ENCODE measurements at places on chromosomes 2 and 18. TPM values are rescaled to one million over a fixed set of nuclear protein-coding genes. Genes with fewer than 3 reads are reported as not detected.

DNA sequence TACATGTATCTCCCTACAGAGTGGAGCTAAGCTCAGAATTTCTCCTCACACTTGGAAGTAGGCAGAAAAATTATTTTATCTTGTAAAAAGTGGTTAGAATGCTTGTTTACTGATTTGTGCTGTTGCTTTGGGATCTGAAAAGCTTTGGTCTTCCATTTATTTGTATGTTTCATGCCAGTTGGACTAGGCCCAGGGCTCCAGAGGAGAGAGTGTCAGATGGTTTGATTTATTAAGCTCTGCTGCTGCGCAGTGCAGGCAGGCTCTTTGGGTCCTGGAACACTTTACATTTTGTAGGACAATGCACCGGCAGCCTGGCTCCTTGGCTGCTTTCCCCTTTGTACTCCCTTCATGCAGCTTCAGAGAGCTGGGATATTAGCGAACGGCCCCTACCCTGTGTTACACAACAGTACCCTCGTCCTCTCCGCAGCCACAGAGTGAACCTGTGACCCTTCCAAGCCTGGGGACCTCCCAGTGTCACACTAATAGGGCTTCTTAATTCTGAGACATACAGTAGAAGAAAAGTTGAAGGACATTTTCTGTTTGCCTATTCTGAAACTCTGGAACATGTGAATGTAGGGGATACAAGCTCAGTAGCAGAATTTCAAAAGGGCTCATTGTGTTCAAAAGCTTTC lies 56.7 kb upstream of the EML6 start:
- DNase-seq = peak; percentile 54

GRCh38 chr2:341017-341542 lies 53.2 kb upstream of the ALKAL2 start:
- DNase-seq = no peak

DNA sequence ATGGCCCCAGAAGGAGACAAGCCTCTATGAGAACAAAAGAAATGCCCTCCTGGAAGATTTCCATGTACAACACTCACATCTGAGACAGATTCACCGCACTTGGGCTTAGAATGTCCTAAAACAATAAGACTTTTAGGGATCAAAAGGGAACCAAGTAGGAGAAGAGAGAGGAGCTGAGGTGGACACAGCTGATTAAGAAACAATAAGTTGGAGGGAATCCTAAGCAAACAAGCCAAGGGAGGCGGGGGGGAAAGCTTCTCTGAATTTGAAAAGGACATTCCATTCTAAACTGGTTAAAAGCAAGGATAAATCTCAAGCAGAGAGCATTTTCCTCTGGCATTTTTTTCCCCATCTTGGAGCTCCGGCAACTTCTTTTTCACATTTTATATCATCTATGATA lies 9.9 kb downstream of the ACVR1 start:
- DNase-seq = no peak

- DNase-seq = no peak
Measured at GRCh38 chr2:233358947-233359346, 4.7 kb downstream of the DGKD start.

DNA sequence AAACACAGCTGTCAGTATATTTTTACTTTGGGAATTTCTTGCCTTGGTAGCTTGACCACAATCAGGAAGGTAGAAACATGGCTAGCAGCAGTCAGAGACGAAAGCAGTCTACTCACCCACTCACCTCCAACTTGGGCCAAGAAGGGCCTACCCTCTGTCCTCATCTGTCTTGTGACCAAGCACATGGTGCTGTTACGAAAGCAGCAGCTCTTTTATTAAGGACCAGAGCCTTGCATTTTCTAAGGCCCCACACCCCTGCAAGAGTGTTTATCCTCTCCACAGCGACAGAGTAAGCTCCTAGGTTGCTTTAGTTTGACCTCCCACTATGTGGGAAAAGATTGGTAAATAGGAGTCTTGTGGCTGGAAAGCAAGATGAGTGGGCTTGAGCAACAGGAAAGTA lies 31.3 kb upstream of the MSTN start:
- no peak for DNase-seq

GRCh38 chr2:36376992-36377738 lies 21.6 kb downstream of the CRIM1 start:
- no peak for DNase-seq

DNA sequence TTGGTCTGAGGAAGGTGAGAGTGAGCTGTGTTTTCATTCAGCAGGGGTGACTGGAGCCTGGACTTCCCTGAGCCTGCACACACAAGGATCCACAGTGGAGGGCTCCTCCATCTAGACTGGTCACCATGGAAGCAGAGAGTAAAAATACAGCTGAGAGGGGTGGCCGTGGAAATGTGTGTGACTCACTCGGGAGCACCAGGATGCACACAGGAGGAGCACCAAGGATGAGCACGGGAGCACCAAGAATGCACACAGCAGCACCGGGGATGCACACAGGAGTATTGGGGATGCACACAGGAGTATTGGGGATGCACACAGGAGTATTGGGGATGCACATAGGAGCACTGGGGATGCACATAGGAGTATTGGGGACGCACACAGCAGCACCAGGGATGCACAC lies 365.2 kb upstream of the MYT1L start:
- DNase-seq = no peak

DNA sequence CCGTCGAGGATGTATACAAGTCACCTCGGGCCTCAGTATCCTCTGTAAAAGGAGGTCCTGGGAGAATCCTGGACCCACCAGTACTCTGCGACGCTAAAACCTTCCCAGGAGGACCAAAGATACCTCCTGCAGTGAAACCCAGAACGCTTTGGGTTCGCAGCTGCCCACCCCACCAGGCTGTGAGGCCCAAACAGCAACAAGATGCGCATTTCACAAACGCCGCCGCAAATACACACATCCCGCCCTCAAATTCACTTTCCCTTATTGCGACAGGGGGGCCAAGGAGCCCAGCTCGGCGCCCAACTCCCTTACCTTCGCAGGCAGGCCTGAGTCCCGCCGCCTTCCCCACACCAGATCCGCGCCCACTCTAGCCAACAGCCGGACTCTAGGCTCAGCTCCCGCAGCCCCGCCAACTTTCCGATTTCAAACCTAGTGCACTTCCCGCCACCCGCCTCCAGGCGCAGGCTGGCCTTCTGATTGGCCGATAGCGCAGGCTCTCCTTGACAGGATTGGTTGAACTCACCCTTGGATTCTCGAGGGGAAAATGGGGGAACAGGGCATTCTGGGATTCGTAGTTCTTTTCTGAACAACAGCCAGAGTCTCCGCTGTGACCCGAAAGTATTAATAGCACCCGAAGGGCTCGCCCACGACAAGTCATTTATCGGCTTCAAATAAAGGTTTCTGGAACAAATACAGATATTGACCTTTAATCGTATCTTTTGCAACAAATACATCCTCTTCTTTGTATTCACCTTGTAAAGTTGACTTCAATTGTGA lies at the start of gene SPC25:
TSS of gene SPC25 (minus strand) at position 425 of the 777 bp plus-strand sequence. CDS start 911 bp downstream, outside the sequence.
- peak; percentile 94 for DNase-seq

- no peak for DNase-seq
Measured at GRCh38 chr2:139369423-139370409, 589.5 kb upstream of the NXPH2 start.

GRCh38 chr2:193549661-193550060 lies 1354.9 kb upstream of the TMEFF2 start:
- no peak for DNase-seq

- no peak for DNase-seq
Measured at GRCh38 chr2:102052365-102052764, 60.6 kb downstream of the IL1R2 start.

DNA sequence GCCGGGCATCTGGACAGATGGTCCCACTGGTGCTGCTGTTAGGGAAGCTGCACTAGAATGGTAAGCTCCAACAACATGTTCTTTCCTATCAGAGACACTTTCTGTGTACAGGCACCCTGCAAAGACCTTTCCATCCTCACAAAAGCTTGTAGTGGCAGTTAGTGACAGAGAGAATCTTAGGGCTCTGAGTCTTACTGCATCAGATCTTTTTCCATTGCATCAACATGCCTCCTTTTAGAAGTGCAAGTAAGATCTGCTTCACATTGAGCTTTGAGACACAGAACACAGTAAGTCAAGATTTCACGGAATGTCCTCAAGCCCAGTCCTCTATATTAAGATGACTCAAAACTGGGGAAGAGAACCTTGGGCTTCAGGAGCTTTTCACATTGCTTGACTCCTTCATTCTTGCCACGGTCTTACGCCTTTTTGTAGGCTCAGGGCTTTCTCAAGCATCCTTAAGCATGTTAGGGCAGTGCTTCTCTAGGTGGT lies 52.6 kb downstream of the ARL4C start:
- DNase-seq = no peak

The HRH4 gene
- not detected for total RNA-seq

The C2orf69 gene
- total RNA-seq = 9.3 TPM

The ARHGAP25 gene
- total RNA-seq = 0.43 TPM

The C2orf92 gene
- total RNA-seq = 15.0 TPM

The ITPRID2 gene
- total RNA-seq = 94.5 TPM

The UGT1A5 gene
- total RNA-seq = not detected

The TTLL4 gene
- total RNA-seq = 23.7 TPM

The IL36A gene
- total RNA-seq = not detected

The PSMA8 gene
- total RNA-seq = not detected

The UPP2 gene
- not detected for total RNA-seq
